Fibroblast of skin of scalp (primary cell): ENCODE measurements at places on chromosomes 12 and 14.

GRCh38 chr12:125229878-125230530, 164.8 kb downstream of the AACS start:
- DNase-seq = no peak

- peak; percentile 47 for DNase-seq
Observed at GRCh38 chr12:3381059-3382047, 109.7 kb upstream of the PRMT8 start.

DNA sequence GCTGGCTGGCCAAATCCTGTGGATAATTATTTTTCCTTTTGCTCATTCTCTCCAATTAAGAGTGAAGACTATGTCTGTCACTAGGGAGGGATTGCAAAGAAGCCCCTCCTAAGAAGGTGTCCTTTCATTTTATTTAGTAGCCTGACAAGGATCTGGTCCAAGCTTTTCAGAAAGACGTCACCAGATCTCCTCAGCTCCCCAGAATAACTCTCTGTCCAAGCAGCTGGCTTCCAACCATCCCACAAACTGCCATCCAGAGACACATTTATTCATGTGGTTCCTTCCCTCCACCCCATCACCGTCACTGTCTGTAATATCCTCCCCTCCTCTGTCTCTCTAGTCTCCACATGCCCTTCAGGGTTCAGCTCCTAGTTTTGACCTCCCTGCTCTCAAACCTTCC, 69.9 kb downstream of the PPM1H start:
- no peak for DNase-seq

GRCh38 chr14:51730098-51730497, 78.4 kb downstream of the FRMD6 start:
- DNase-seq = no peak

GRCh38 chr12:104546575-104546974, 89.8 kb downstream of the CHST11 start:
- DNase-seq = no peak

DNA sequence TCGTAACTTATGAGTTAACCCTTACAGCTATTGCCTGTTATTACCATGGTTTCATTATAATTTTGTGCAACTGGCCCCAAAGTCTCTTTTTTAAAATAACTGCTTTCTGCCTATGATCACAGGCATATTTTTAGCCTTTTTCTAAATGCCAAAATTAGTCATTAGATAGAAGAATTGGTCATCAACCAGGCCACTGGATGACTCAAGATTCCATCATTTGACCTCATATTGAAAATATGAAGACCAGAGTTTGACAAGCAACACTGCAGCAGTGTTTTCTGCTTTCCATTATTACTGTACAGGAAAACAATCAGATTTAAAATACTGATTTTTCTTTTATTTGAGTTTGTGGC, 54.7 kb upstream of the OTOGL start:
- peak; percentile 95 for DNase-seq
